ENCODE measurements at places on chromosomes 12 and 14. TPM values are rescaled to one million over a fixed set of nuclear protein-coding genes. Genes with fewer than 3 reads are reported as not detected.

C1R gene
- total RNA-seq: 533 TPM

CHGA gene
- total RNA-seq: not detected

TNS2 gene
- 98.1 TPM for total RNA-seq

- no peak for DNase-seq
Measured at GRCh38 chr12:76781321-76781720, 17.4 kb downstream of the ZDHHC17 start.

- no peak for DNase-seq
Measured at GRCh38 chr14:29410581-29410980, 517.1 kb downstream of the PRKD1 start.

GRCh38 chr14:103886304-103887169 lies 39.2 kb upstream of the PPP1R13B start:
- DNase-seq: no peak

- peak; percentile 88 for DNase-seq
Measured at GRCh38 chr12:54419088-54419887, at the start of gene ITGA5. Gene ITGA5 (minus strand): TSS chr12:54419266. CDS start chr12:54419198, 68 bp downstream.

DNA sequence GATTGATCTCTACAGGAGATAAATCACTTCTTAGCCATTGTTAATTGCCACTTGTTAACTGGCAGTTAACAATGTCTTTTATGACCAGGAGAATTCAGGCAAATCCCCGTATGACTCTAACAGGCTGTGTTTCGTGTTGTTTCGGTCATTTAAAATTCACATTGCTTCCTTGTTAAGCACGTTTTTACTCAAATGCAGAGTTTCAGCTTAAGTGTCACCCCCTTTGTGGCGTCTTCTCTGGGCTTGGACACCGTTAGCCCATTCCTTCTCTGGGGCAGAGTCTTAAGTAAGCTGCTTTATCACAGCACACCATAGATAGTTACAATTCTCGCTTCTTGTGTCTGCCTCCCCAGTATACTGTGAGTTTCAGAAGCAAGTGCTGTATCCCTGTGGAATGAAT lies 205.4 kb downstream of the EPS8 start:
- no peak for DNase-seq

GRCh38 chr14:31229638-31230572 lies 22.3 kb upstream of the HECTD1 start:
- DNase-seq: no peak
